Activated CD8-positive, alpha-beta memory T cell treated with anti-CD3 and anti-CD28 coated beads for 48 hours (primary cell): ENCODE measurements at places on chromosomes 3 and 15.

DNA sequence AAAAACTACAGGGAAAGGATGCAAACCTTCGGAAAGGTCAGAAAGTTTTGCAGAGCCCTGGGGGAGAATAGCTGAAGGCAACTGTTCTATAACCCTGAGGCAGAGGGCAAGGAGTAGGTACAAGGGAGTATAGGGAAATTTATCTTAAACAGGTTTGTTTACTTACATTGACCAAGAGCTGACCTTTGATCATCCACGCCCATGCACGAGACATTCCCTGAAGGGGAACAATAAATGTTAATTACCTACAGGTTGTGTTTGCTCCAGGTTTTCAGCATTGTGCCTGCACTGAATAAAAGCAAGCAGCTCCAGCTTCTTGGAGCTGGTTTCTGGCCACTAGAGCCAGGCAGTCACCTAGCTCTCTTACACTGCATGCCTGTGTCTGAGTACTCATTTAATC lies 524.5 kb upstream of the TGFBR2 start:
- DNase-seq = no peak

DNA sequence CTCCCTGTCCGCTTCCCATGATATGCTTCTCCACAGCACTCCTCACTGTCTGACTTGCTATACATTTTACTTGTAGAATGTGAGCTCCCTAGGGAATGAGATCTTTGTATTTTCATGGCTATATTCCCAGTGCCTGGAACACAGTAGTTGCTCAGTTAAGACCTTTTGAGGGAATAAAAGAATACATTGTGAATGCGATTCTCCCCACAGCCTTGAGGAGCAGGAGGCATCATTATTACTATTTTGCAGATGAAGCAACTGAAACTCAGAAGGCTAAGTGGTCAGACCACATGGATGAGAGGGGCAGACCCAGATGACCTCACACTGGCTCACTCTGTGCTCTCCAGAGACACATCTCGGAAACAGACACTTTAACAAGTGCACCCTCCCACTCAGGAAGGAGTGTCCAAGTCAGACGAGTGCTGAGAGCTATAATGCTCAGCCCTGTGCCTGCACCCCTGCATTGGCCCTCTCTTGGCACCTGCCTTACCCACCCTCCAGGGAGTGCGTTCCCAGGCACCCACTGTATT lies 46.8 kb downstream of the SST start:
- no peak for DNase-seq

- no peak for DNase-seq
These were observed 252.4 kb upstream of the HES1 start for GRCh38 chr3:193883551-193883950.

DNA sequence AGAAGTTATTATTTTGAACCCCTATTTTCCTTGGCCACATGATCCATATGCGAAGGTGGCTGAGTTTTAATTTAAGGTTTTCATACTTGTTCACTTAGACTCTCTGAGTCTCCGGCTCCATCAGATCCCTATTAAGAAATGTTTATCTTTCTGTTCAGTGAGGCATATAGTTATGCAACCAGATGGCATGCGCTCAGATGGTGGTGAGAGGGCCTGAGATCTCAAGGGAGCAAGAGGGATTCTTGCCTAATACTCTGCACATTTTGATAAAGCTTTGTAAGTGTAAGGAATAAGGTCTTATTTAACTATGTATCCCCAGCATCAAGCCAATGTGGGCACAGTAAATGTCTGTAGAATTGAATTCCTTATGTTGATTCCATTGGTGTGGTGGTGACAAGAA lies 78.9 kb upstream of the DPH6 start:
- no peak for DNase-seq

GRCh38 chr15:98025237-98025636 lies 64.7 kb downstream of the ARRDC4 start:
- no peak for DNase-seq

DNA sequence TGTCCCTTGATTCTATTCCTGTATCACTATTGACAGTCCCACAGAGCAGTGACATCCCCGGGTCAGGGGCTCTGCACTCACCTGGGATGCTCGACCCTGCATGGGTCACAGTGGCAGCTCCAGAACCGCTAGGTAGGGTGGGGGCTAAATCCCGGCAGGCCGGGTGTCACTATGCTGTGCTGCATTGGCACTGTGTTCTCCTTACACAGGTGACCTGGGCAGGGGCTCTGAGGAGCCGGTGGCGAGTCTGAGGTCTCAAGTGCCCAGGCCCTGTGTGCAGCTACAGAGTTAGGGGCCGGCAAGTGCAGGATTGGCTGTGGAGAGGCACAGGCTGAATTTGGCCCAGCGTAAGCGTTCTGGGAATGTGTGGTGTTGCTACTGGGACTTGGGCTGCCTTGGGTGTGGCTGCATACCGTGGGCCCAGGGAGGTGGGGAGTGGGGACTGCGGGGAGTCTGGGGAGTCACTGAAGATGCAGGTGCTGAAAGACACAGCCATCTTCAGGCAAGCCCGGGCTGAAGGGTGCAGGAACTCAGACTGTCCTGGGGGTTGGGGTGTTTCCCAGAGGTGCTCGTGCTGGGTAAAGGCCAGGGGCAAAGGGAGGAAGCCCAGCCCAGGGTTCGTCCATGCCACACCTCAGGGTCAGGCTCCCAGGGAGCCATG lies 102.6 kb upstream of the PRR20G start:
- DNase-seq = no peak

GRCh38 chr3:40427045-40427669 lies 30.0 kb upstream of the RPL14 start:
- DNase-seq = no peak

DNA sequence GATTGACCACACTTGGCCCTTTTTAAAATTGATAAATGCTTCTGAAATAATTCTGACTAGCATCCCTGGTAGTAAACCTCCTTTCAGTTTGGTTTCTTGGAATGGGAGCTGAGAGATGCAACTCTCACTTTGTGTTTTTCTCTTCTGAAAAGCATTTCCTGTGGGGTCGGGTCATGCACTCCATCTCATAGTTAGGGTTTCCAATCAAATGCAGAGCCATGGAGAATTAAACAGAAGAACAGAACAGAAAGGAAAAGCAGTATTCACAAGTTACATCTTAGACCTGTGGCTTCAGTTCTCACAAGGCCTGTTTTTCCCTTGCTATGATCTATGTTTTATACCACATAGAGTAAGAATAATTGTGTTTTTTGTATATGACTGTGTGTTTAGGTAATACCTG lies 39.7 kb downstream of the SENP2 start:
- DNase-seq = no peak

GRCh38 chr3:172208586-172209332 lies 169.4 kb downstream of the FNDC3B start:
- no peak for DNase-seq

- DNase-seq = no peak
These were observed 873.5 kb downstream of the OTOL1 start for GRCh38 chr3:162370141-162370540.

DNA sequence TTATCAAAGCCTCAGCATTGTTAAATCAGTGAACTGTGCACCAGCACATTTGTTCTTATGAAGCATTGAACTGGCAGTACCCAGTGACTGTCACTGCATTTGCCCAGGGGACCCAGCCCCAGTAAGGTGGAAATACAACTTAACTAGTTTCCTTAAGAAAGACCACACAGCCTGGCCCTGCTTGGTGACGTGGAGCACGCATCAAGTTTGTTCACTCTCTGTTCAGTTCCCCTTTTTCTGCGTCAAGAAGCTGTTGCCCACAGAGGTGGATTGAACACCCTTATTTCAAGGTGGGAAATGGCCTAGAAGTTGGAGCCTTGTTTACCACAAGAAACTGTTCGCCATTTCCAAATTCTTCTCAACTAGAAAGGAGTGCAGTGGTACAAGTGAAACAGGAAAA lies 69.9 kb upstream of the AGBL1 start:
- DNase-seq = no peak

- DNase-seq = no peak
These were observed 324.9 kb downstream of the OCA2 start for GRCh38 chr15:27774191-27774590.

DNA sequence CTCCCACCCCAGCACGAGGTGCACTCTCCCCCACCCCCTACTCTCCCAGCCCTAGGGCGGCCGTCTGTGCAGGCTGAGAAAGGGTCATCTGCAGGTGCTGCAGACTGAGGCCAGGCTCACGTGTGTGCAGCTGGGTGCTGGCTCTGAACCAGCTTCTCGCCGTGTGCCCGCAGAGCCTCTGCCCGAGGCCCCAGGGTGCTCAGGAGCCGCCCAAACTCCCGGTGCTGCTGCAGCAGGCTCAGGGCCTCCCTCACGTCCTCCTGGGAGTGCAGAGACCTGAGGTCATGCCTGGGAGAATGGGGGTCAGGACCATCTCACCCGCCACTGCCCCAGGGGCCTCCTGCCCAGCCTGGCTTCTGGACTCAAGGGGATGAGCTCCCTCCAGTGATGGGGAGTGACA lies 17.2 kb downstream of the SPTBN5 start:
- no peak for DNase-seq

DNA sequence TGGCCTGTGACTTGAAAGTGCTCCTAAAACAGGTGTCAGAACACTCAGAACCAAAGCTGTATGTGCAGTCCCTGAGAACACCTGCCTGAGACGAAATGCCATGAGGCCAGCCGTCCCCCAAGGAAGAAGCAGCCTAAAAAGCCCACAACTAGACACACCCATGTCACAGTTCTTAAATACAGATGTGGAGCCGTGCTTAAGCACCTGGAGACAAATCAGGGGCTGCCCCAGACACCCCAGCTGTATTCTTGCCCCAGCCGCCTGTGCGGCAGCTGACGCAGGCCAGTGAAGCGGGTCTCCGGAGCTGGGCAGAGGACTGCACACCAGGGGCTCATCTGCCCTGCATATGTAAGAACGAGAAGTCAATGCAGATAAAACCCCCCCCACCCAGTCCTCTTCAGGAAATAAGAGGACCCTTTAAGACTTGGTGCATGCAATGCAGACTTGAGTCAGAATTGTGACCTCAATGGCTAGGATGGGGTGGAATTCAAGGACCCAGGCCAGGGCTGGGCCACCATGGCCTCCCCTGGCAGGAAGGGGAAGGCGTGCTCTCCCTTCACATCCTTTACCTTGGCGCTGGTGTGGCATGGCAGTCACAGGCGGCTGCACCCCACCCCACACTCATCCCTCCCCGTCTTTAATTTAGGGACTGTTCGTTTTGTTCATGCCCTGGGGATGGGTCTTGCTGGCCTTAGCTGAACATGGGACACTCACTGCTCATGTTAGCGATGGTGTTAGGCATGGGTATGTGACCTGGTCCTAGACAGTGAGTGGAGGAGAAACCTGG lies 27.7 kb upstream of the PLXNA1 start:
- DNase-seq = no peak

DNA sequence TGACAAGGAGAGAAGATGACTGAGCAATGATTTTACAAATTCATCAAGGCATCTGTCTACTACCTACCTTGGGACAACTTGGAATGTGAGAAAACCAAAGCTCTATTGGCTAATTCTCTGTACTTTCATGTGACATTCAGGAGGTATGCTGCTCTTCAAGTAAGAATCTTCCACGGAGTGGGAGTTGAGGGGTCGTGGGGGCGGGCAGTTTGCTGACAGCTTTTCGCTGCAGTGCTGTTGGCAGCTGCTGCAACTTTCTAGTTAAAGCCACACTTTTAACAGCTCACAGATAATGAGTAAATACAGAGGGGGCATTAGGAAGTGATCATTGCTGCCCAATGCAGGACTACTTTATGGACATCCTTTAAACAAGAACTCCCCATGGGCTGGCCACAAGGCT lies 22.3 kb downstream of the CLDN1 start:
- no peak for DNase-seq

GRCh38 chr3:192931825-192932224 lies 14.2 kb upstream of the MB21D2 start:
- no peak for DNase-seq

GRCh38 chr15:52362497-52362896 lies 66.9 kb upstream of the MYO5C start:
- DNase-seq = no peak

- no peak for DNase-seq
These were observed 133.1 kb downstream of the SRGAP3 start for GRCh38 chr3:9116336-9116735.

GRCh38 chr3:43531835-43532234 lies 90.0 kb downstream of the ANO10 start:
- DNase-seq = no peak

- DNase-seq = no peak
These were observed 4.3 kb downstream of the RHOV start for GRCh38 chr15:40869686-40870085.

DNA sequence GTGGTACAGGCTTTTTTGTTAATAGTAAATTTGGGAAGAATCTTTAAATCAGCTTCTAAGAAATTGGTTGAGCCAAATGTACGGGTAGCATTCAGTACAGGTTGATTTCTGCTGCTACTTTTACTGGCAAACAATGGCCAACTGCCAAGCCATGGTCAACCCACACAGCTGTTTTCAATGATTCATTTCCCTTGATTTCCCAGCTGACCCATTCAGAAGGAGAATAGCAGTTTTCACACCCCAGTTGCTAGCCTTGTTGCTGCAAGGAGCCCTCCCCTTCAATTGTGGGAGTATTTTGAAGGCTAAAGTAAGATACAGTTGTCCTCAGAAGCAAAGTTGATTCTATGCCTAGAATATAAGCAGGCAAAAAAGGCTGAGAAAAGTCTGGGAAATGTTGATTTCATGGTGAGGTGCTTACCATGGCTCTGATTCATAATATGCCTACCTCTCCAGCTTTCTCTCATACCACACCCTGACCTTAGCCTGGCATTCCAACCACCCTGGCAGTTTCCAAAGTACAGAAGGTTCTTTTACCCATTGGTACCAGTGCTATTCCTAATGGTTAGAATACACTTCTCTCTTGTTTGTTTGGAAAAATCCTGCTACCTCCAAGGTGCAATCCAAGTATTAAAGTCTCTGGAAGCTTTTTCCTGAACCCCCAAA lies 320.3 kb upstream of the TGFBR2 start:
- no peak for DNase-seq

DNA sequence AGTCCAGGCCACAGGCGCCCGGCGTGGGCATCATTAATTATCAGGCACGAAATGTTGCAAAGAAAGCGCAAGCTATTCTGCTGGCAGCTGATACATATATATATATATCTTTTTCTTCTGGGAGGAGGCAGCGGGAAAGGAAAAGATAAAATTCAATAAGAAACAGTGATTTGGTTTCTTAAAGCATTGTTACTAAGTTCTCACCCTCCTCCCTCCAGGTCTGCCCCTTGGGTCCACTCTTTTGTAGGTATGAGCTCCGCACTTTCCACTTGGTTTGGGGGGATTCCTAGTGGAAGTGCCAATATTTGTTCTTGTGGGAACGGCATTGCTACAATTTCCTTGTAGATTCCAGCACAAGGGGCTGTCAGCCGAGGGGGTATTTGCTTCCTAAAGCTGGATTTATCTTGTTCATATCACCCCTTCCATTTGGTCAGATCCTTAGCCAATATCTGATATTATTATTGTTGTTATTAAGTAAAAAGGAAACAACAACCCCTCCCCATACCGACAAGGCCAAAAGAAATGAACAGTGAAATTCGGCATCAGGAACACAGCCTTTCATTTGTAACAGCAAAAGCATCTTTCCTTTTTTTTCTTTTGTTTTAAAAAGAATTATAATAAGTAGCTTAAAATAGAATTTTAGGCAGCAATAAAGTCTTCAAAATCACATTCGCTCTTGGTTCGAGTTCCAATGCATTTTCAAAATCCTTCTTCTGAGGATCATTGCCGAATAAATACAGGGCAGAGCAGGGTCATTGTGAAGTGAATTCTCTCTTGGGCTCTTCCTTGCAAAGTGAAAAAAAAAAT lies 15.6 kb downstream of the ZIC1 start:
- DNase-seq = no peak
